Gastroesophageal sphincter (tissue), 4 donors: ENCODE measurements at places on chromosomes 7 and 10.

- no peak for ATAC-seq
These were observed 196.1 kb downstream of the MACC1 start for GRCh38 chr7:20021066-20021465.

GRCh38 chr7:94295850-94296249, 98.8 kb upstream of the COL1A2 start:
- ATAC-seq: peak; percentile 73

DNA sequence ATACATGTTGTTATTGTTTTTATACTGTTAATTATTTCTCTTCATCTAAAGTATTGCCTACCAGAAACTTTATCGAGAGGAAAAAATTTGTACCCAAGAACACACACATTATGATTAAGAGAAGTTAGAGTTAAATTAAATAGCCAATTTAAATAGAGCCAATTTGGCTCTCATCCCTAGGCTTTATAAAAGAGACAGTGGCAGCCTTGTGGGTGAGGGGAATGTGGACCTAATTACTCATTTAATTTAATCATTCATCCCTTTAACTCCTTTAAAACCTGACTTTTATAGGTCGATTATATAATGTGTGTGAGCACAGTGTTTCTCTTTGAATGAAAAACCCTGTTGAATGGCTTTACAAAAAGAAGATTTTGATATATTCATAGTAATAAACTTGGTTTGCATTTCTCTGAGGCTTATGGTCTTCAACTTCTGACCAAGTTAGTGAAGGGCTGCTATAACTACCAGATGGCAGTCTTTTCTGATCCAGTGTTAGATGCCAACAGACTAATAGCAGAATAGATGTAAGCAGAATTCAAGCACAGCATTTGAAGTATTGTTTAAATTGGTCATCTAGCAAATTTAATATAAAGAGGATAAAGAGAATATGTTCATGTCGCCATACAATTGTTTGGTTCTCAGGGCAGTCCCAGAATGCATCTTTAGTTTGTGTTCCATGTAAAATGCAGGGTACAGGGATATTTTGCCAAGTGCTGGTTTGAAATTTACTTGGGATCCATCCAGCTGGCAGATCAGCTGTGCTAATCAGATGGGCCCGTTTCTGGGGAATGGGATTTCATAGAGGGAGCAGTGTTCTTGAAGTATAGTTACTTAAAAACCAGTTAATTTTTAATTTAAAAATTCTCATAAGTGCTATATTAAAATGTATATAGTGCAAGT, 25.3 kb downstream of the ADD3 start:
- no peak for ATAC-seq

GRCh38 chr7:1101563-1102431, 13.9 kb downstream of the GPER1 start:
- no peak for ATAC-seq

GRCh38 chr7:233249-234035, 41.1 kb downstream of the FAM20C start:
- no peak for ATAC-seq

GRCh38 chr10:82737549-82737948, 862.6 kb downstream of the NRG3 start:
- ATAC-seq: no peak
